ENCODE measurements at places on chromosomes 3 and 15.

DNA sequence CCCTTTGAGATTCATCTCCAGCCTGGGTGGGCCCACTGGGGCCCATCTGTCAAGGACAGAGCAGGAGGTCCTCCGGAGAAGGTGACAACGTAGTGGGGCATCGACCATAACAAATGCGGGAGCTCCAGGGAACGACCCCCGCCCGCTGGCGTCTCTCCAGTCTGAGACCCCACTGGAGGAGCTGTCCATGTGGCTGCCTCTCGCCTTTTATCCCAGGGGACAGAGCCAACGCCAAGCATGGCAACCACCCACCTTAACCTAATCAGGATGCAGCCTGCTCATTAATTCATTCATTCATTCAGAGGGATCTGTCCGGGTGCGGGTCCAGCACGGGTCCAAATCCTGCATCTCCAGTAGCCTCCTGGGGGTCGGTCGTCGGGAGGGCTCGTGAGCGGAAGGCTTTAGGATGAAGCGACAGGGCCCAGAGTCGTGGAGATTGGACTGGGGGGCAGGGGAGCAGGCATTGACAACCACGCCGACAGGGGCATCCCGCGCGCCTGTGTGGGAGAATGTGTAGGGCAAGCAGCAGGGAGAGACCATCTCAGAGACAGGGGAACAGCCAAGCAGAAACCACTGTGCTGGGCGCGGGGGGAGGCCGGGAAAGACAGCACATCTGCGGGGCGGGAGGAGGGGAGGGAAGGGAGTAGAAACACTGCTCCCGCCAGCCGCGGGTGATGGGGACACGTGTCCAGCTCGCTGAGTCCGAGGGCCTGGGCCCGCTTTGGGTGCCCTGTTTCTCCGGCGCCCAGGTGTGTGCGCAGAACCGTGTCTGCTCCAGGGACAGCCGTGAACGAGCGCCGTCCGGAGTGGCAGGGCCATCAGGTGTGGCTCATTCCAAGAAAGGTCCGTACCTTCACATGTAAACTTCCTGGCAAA is 1.9 kb downstream of the PIGZ start:
- DNase-seq = no peak

GRCh38 chr3:141442446-141442845 is 44.4 kb upstream of the RASA2 start:
- DNase-seq = no peak

DNA sequence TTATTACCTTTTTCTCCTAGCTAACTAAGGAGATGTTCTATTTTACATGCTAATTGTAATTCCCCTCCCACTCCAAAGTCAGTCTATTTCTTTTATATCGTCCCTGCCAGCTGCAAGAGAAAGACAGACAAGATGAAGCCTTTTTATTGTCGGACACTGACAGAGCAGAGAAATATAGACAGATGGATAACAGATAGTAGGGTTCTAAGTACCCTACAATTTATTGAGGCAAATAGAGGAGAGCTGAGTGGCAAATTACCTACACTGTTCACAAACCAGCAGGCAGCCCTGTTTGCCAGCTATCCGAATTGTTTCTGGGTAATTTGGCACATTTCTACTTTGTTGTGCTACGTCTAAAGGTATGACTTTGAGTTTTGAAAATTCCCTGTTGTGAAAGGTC is 392.3 kb upstream of the ZNF717 start:
- DNase-seq = no peak

DNA sequence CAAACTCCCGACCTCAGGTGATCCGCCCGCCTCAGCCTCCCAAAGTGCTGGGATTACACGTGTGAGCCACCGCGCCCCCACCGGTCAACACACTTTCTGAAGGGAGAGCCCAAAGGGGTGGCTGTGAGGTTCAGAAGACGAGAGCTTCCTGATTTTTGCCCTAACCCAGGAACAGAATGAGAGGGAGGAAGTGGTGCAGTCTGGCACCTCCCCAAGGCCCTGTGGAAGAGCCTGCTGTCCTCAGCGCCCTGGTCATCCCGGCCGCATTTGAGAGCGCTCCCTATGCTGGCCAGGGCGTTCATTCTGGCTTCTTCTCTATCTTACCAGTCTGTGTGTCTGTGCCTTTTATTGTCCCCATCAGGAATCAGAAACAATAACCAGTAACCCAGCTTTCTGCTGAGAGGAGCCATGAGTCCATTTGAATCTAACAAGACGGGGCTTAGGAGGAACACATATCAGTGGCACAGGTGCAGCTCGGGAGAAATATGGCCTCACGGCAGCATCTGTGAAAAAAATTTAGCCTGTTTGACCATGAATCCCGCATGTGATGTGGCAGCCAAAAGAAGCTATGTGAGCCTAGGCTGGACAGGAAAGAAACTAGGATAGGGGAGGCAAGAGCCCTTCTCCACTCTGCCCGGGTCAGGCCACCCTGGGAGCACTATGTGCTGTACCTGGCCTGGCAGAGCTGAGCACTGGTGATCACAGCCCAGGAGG is 12.9 kb downstream of the BDH1 start:
- DNase-seq = no peak

- DNase-seq = no peak
Measured at GRCh38 chr3:129022114-129023007, 21.3 kb downstream of the EFCC1 start.

- no peak for DNase-seq
Measured at GRCh38 chr3:100274361-100274760, 13.6 kb downstream of the TBC1D23 start.

DNA sequence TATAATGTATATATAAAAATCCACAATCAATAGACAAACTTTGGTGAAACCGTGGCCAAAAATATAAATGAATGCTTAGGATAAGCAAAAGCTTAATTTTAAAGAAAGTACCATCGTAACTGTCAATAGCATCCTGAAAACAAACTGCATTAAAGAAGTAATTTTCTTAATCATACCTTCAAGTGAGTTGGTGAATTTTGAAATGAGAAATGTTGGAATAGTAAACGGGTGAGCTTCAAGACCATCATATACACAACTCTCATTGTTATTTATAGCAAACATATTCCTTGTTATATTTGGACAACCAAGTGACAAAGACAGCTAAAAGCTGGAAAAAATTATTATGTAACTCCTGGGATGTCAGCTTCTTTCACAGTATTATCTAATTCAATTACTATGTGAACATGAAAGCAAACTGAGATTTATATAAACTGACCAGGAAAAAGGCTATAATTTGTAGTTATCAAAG is 3.7 kb downstream of the DAZL start:
- DNase-seq = no peak

- DNase-seq = no peak
Measured at GRCh38 chr3:150421799-150422548, 13.9 kb downstream of the TSC22D2 start.

GRCh38 chr15:89367485-89368451 is 33.1 kb upstream of the POLG start:
- DNase-seq = no peak

DNA sequence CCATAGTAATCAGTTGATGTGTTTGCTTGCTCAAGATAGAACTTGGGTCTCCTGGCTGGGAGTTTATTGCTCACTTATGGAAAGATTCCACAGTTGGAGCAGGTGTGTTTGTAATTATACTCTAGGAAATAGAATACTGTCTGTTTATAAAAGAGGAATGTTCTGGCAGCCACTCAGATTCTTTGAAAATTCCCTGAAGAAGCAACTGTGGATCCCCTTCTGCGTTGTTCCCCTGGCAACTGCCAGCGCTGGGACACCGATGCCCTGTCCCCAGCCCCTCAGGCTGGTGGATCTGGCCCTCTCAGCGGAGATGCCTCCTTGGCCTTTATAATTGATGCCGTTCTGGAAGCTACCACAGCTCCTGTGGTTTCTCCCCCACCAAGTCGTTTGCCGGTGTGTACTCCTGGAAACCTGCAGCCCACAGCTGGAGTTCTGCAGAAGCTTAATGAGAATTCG is 225.9 kb downstream of the ITPR1 start:
- no peak for DNase-seq

- DNase-seq = no peak
Measured at GRCh38 chr3:51819709-51820406, 40.8 kb upstream of the IQCF6 start.

DNA sequence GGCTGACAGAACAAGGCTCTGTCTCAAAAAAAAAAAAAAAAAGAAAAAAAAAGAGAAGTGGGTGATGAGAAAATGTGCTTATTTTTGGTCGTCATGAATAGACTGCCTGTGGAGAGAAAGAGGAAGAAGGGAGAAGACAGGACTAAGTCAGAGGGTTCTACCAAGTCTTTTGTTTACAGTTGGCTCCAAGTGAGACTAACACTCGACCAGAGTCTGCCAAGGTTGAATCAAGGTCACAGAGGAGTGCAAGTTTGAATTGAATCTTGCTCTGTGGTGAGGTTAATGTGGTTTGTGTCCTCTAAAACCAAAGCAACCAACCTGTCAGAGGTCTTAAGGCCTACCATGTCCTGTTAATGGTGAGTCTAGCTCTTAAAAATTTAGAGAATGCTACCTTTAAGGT is 334.1 kb upstream of the GRM7 start:
- no peak for DNase-seq

- DNase-seq = no peak
Measured at GRCh38 chr3:138173769-138174420, 826 bp downstream of the DBR1 start.

DNA sequence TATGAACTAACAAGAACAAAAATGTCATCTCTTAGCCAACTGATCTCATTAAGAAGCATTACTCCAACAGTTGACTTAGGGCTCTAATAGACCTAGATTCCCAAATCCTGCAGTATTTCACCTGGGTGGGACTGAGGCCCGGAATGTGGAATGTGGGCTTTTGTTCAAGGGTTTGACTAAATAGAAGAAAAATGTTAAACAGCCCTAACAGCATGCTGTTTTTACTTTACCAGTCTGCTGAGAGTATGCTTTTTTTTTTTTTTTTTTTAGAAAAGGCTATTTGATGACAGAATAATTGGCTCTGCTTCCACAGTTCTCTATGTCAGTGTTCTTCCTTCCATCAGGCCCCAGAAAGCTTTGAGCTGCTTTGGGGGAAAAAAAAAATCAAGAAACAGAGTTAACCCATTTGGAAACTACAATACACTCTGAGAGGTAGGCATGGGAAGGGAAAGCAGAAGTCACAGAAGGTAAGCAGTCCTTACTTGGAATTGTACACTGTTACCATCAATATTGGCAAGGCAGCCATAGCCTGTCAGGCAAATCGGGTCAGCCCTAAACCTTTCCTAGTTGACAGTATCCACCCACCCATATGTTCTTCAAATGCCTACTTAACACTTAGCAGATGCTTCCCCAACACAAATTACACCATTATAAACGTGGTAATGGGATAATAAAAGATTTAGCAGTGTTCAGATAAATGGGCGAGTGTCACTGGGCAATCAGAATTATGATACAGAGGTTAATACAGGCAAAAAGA is 224.2 kb downstream of the CNTN3 start:
- DNase-seq = no peak

DNA sequence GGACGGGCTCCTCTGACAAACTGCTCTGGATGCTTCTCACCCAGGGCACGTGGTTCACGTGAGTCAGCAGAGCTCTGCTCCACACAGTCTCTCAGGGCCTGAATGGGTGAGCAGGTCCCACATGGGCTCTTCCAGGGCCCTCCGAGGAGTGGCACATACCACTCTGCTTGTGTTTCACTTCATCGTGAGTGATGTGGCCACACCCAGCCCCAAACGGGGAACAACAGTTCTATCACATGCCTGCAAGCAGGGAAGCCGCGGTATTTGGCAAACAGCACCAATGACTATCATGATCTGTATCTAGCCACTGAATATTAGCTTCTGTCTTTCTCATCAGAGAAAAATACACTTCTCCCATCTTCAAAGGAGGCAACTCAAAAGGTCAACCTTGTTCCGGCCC is 352.8 kb downstream of the GABRG3 start:
- no peak for DNase-seq

GRCh38 chr3:88742106-88742505 is 365.3 kb upstream of the EPHA3 start:
- DNase-seq = no peak

GRCh38 chr3:48135552-48136495 is 52.4 kb downstream of the CDC25A start:
- no peak for DNase-seq

DNA sequence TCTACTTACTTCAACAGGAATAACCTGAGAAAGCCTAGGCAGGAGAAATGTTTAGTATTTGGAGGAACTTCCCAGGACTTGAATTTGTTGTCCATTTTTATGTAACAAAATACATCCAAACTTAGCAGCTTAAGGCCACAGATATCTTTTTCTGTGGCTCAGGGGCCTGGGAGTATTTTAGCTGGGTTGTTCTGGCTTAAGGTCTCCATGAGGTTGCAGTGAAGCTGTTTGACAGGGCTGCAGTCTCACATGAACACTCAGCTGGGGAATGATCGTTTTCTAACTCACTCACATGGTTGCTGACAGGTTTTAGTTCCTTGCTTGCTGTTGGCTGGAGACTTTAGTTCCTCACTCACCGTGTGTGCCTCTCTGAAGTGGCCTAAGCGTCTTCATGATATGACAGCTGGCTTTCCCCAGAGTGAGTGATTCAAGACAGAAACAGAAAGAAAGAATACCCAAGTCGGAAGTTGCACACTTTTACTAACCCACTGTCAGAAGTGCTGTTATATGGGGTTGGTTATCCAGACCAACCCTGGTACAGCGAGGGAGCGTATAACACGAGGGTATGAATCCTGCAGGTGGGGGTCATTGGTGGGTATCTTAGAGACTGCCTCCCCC is 229.7 kb upstream of the TBL1XR1 start:
- DNase-seq = peak; percentile 11

DNA sequence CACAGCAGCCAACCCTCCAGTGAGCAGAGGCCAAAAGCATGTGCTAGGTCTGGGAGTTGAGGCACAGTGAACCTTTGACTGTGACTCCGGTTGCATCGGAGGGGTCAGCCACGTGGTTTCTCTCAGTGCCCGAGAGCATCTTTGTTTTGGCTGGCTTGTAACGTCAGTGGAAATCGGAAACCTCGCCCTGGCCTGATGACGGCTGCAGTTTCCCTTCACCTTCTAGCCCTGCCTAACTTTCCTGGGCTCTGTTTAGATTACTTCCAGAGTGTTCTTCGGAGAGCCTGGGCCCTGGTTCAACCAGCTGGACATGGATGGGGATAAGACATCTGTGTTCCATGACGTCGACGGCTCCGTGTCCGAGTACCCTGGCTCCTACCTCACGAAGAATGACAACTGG is 56.6 kb downstream of the MESD start:
- DNase-seq = no peak

DNA sequence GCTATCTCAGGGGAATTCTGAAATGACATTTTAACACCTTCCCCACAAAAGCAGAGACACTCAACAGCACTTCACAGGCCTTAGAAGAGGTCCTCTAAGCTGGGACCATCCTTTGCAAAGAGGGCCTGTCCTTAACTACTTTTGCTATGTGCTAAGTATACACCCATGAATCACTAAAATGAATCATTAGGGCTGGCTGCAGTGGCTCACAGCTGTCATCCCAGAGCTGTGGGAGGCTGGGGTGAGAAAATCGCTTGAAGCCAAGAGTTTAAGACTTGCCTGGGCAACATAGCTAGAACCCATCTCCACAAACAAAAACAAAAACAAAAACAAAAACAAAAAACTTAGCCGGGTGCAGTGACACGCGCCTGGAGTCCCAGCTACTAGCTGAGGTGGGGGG is 53.9 kb upstream of the MELTF start:
- no peak for DNase-seq

GRCh38 chr3:188559072-188559429 is 405.1 kb downstream of the LPP start:
- no peak for DNase-seq
